Right renal pelvis (tissue), 4 donors: ENCODE measurements at places on chromosomes 5 and 9. TPM values are rescaled to one million over a fixed set of nuclear protein-coding genes. Genes with fewer than 3 reads are reported as not detected.

The PCDH1 gene
- polyA plus RNA-seq: 28.3 TPM

The SLC28A3 gene
- 0.12 TPM for polyA plus RNA-seq

The FCN2 gene
- 0.45 TPM for polyA plus RNA-seq

The CD274 gene
- 0.57 TPM for polyA plus RNA-seq

The FAT2 gene
- polyA plus RNA-seq: 5.9 TPM

The TLR4 gene
- 9.9 TPM for polyA plus RNA-seq
